ENCODE measurements at places on chromosomes 6 and 20.

DNA sequence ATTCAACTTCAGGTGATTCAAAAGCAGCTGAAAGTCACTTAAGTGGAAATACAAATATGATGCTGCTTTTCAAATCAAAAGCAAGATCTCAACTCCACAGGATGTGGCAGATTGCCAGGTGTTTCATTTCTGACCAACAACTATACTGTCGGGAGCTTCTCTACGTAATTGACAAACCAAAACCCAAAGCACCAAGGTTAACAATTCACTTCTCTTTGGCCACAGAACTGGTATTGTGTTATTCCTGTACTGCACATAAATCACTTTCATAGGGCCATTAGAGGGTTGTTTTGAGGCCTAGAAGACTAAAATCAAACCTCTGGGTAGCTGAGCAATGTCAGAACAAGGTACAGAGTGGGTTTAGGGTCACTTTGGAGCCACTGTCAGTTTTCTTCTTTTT is 169.7 kb downstream of the HAO1 start:
- DNase-seq: no peak

GRCh38 chr6:98840385-98840784 is 6.0 kb downstream of the POU3F2 start:
- DNase-seq: no peak

- peak; percentile 91 for DNase-seq
These were observed 15.9 kb downstream of the GPR31 start for GRCh38 chr6:167141667-167142432.

DNA sequence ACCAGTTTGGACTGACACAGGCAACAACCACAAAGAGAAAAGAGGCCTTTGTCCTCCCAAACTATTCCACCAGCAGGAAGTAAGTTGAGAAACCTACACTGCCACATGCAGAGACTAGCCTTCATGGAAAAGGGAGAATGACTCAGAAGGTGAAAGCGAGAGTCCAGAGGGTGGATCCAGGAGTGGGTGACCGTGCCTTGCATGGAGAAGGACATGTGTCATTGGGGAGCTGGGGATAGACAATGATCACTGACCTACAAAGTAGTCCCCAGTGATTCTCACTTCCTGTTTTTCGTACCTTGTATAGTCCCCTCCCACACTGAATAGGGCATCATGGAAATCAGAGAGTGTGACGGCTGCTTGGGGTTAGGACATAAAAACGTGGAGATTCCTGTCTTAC is 91.9 kb downstream of the MYLK4 start:
- no peak for DNase-seq

GRCh38 chr6:119022796-119023195 is 55.7 kb downstream of the FAM184A start:
- DNase-seq: no peak

- no peak for DNase-seq
These were observed 36.4 kb downstream of the LYRM2 start for GRCh38 chr6:89602166-89602565.

- peak; percentile 70 for DNase-seq
These were observed 41.3 kb upstream of the QKI start for GRCh38 chr6:163373240-163373639.

GRCh38 chr6:63589952-63590411 is 17.7 kb downstream of the LOC128125822 start:
- no peak for DNase-seq

GRCh38 chr6:151148111-151148510 is 91.7 kb upstream of the AKAP12 start:
- DNase-seq: no peak

DNA sequence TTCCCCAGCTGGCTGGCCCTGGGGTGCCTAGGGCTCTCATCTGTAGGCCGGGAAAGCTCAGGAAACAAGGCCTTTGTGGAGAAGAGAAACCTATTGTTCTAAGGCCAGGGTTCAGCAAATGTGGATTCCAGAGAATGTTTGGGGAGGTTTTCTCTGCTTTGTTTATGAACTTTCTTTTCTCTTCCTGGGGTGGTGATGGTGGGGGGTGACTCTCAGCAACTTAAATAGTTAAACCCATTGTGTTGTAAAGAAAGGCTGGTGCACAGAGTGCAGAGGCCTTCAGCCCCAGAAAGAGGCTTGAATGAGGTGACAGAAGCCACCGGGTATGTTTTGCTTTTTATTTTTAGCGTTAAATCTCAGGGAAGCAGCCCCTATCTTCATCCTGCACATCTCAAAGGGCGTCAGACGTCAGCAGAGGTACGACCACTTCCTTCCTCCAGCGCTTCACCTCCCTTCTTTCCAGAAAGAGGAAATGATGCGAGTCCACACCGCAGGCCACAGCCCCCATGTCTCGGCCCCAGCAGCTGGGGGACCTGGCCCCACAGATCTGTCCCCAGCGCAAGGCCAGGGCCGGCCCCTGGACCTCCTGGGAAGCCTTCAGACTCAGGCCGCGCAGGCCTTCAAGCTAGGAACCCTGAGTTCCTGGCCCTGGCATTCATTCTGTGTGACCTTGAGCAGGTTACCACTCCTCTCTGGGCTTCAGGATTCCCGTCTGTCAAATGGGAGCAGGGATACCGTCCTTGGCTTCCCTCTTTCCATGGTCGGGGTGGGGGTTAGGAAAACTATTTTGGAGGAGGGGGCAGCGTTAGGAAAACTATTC is 605 bp upstream of the PPP1R16B start:
- DNase-seq: no peak

GRCh38 chr6:16232086-16232485 is 6.3 kb upstream of the GMPR start:
- no peak for DNase-seq

DNA sequence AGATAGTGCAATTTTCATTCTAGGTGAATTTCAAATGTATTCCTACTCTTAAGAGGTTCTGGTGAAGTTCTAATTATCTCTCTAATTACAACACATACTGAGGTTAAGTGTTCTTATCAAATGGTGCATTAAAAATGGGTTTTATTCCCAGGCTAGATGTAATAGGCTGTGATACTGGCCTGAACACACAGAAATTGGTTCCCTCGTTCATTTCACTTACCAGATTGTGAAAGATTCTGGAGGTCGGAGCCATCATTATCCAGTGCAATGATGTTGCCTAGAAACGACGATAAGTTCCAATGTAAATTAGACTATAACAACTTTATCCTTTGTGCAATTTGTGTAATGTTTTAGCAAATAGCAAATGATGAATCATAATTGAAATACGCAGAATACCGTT is 172.6 kb upstream of the SOX4 start:
- DNase-seq: no peak

GRCh38 chr20:38217791-38218565 is 42.6 kb downstream of the KIAA1755 start:
- no peak for DNase-seq

DNA sequence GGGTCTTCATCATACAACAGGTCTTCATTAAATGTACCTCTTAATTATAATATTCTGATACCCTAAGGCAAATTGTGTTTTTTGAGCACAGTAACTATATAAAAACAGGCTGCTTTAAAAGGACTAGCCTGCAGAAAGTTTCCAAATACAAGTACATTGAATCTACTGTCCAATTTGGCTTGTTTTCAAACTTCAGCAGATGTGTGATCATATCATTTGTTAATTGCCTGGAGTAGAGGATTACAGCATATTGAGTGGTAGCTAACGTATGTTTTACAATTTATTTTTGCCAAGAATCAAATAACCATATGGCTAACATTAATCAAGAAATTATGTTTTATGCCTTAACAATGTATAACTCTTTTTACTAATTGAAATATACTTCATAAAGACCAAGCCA is 12.6 kb downstream of the TINAG start:
- DNase-seq: no peak

GRCh38 chr6:5497896-5498578 is 236.7 kb downstream of the FARS2 start:
- no peak for DNase-seq

DNA sequence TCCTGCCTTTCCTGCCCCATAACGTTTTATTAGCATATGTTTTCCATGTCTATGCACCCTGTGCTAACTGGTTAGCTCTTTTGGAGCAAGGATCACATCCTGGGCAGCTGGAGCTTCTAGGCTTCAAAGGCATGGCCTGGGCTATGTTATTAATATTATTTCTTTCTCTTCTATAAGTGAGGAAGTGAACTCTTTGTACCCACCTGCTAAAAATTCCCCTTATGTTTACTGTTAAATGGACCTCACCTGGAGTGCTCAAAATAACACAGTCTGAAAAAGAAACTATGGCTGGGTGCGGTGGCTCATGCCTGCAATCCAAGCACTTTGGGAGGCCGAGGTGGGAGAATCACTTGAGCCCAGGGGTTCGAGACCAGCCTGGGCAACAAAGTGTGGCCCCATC is 97.8 kb downstream of the TNFAIP3 start:
- DNase-seq: no peak

GRCh38 chr6:38177882-38178583 is 358.5 kb downstream of the ZFAND3 start:
- no peak for DNase-seq

DNA sequence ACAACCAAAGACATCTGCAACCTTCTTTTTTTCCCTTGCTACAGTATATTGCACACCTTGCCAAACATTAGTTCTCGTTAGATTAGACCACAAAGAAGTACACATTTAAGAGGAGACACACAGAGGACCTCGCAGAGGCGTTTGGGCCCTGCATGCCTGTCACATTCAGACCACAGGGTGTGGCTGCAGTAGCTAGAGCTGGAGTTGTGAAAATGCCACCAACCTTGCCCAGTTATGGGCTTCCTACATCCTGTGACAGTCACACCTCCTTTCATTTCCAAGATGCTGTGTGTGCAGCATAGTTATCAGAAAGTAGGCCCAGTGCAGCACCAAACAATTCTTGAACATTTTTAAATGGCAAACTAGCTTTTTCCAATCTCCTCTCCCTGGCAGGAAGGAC is 2.4 kb downstream of the SYNE1 start:
- DNase-seq: no peak

DNA sequence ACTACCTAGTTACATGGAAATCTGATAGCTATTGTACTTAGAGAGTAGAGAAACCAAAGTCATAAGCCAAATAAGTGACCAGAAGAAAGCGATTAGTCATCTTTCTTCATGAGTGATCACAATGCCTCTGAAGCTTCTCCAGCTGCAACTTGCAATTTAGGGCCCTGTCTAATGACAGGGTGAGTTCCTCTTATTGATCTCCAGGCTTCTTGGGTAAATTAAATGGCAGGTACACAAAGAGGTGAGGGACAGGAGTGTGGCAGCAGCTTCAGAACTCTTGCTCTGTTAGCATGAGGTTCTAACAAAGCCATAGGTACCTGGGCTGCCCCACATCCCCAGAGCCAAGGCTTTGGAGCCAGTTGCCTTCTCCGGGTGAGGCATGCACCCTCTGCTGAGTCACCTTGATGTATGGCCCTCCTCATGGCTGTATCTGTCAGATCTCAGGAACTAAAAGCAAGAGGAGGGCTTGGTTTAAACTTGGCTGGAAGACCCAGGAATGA is 60.8 kb downstream of the PRDM1 start:
- no peak for DNase-seq

DNA sequence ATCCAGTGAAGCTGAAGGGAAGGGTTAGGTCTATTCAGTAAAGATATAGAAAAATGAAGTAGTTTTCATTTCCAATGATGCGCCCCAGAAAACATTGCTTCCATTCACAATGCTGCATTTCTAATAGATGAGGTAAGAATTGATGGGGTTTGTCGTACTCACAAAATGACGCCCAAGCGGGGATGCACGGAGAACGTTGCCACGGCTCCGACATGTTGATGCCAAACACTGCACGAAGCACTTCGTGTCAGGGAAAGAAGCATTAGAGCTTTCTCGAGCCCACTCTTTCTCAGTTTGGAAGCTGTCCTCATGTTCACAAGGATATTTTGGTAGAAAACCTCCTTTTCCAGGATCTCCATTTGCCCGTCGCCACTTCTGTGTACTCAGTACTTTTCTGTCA is 21.6 kb upstream of the MAFB start:
- DNase-seq: no peak

DNA sequence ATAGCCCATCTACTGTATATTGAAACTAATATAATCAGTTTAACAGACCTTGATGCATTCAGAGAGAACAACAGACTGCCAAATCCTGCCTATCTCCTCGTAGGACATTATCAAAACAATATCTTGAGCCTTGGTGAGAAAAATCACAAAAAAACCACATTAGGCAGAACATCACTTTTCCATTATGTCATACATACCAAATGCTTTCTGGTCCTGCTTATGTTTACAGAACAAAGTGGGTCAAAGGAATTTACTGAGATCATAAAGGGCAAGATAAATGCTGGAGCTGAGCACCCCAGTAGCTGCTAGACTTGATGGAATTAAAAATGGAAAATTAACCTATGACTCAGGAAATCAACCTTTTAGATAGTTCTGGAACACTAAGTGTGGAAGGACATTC is 195.3 kb upstream of the KCNK16 start:
- DNase-seq: no peak

GRCh38 chr20:53872561-53873229 is 197.7 kb downstream of the BCAS1 start:
- DNase-seq: no peak

GRCh38 chr6:159440911-159441703 is 251.9 kb downstream of the SOD2 start:
- DNase-seq: no peak

GRCh38 chr6:169583886-169584541 is 117.8 kb downstream of the WDR27 start:
- no peak for DNase-seq

DNA sequence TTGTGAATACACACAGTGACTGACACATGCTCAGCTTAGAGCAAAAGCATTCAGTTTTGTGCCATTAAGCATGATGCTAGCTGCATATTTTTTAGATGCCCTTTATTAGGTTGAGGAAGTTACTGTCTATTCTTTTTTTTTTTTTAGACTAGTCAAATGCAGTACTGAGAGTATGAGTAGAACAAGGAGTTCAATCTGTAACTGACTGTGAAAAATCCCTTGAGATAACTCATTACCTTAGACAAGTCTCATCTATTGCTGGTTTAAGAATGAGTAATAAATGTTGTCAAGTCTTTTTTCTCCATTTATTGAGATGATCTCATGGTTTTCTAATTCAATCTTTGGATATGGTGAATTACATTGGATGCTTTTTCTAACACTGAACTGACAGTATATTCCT is 23.2 kb downstream of the AHI1 start:
- no peak for DNase-seq

DNA sequence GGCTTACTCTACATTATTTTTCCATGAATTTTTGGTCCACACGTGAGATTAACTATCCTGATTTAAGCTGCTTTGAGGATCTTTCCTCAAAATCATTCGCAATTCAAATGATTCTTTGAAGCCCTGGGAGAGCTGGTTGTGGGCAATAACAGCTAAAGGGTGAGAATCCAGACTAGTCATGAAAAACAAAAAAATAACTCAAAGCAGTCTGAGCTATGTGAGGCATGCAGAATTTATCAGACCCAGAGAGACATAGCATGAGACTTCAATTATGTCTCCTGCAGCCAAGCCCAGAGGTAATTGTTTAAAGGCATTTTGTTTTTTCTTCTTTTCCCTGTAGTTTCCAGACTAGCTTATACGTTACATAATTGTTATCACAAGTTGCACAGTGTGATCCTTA is 517.3 kb upstream of the PTCHD4 start:
- DNase-seq: no peak

Measured in posterior cingulate gyrus (tissue), 11 donors.